ENCODE measurements at places on chromosomes 1 and 21.

- DNase-seq, result no peak
Observed at GRCh38 chr21:33355996-33356395, 31.2 kb downstream of the IFNAR1 start.

DNA sequence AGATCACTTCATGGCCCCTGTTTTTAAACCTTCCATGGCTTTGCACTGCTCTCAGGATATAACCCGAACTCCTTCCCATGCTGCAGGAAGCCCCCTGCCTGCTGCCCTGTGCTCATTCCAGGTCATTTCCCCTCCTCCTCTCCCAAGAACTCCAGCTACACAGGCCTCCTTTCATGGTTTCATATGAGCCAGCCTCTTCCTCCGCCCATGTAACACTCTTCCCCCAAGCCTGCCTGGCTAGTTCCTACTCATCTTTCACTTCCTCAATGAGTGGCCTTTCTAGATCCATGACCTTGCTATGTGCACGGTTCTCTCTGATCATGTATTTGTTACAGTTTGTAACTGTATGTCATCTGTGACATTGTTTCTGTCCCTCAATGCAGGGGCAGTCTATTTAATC, 3.1 kb upstream of the NCF2 start:
- DNase-seq, result no peak

DNA sequence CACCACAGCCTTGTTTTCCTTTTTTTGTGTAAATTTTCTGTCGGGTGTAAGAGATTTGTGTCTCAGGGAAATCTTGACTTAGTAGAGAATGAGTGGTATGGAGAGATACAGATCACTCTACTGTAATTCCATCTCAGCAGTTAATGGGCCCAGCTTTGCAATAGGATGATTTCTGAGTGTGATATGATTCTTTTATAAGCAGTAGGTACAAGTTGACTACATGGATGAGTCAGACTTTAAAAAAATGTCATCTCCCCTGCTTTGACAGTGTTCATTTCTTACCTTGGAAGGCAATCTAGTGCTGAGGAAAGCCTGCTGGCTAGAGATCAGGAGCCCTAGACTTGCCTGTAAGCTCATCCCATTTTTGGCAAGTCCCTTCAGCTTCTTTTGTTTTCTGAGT, 261.9 kb downstream of the RYR2 start:
- no peak for DNase-seq

DNA sequence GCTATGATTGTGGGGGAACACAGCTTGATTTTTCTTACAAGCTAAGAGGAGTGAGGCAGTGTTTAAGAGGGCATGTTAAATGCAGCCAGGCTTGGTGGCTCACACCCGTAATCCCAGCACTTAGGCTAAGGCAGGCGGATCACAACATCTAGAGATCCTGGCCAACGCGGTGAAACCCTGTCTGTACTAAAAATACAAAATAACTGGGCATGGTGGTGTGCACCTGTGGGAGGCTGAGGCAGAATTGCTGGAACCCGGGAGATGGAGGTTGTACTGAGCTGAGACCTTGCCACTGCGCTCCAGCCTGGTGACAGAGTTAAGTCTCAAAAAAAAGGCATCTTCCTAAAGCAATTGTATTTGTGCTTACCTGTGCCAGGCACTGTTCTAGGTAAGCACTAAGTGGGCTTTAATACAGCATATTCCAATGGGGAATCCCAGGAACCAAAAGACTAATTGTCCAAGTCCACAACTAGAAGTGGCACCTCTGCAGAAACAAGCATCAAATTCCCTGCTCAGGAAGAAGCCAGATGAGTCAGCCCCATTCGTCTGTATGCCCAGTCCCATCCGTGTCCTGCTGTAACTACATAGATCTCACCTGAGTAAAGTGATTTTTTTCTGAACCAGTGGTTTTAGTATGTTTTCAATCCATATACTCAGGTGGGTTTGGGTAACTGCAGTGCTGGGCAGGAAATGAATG, 4.6 kb downstream of the RCC1 start:
- DNase-seq, result peak; percentile 52

Measured in stimulated activated naive CD8-positive, alpha-beta T cell treated with anti-CD3 and anti-CD28 coated beads, Interleukin-15, Interleukin-2, amounts not matched to agents 100 U/mL and 50 U/mL, for 24 hours (primary cell).